ENCODE measurements at places on chromosomes 13 and 19.

DNA sequence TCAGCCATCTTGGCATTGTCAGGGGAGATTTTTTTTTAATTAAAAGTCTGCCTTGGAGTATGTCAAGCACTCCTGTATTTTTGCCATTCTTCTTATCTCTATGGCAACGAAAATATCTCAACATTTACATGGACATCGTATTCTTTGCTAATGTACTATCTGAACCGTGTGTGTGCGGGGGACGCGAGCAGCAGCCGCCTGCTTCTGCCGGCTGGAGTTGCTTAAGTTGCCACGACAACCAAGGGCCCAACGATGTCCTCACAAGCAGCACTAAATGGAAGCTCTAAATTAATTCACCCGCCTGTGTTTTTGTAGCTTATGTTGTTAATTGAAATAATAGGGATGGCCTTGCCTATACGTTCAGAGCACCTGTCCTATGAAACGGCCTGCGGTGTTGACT, 309.5 kb downstream of the TEX29 start:
- no peak for DNase-seq

DNA sequence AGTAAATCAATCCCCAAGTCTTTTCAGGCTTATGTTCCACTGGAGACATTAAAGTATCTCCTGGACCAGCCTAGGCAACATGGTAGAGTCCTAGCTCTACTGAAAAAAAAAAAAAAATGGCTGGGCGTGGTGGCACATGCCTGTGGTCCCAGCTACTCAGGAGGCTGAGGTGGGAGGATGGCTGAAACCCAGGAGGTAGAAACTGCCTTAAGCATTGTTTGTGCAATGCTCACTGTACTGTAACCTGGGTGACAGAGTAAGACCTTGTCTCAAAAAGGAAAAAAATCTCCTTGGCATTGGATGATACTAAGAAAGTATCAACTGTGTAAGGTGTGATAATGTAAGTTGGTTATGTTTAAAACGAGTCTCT, 8.8 kb downstream of the KLK8 start:
- DNase-seq = no peak

- no peak for DNase-seq
Observed at GRCh38 chr19:8445488-8446001, 770 bp downstream of the HNRNPM start.

GRCh38 chr19:47109177-47109540, 4.4 kb downstream of the ZC3H4 start:
- DNase-seq = no peak

DNA sequence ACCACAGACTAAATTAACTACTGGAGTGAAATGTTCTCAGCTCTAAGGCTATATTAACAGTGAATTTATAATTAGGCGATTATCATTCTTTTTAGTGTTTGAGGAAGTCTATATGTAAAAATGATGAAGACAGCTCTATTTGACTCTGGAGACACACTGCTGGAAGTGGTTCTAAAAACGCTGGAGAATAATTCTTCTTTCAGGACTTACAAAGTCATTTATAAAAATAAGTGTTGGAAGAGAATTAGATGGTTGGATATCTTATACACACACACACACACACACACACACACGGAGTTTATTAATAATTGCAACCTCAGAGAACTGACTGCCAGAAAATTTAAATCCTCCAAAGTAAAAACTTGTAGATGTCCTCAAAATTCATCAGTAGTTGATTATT, 1171.3 kb downstream of the EFNB2 start:
- DNase-seq = no peak

- DNase-seq = no peak
Observed at GRCh38 chr13:73138276-73138637, 79.5 kb downstream of the KLF5 start.

DNA sequence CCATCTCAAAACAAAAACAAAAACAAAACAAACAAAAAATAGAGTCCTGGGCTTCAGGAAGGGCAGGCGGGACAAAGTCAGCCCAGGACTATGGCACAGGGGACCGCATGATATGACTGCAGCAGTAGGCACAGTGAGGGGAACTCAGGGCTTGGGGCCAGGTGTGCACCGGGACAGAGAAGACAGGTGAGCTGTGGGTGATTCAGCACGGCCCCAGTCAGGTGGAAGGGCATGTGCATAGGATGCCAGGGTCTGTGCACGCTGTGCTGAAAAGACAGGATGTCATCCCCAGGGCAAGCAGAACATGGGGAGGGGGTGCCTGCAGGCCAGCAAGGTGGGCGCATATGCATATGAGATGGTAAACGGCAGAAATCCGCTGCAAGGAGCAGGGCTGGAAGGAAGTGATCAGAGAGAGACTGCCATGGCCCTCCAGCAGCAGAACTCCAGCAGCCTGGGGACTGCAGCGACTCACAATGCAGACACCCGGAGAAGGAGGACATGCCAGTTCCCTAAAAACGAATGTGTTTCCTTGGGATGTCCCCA, 15.0 kb downstream of the EPS15L1 start:
- no peak for DNase-seq

- DNase-seq = no peak
Observed at GRCh38 chr13:60654415-60654814, 257.4 kb downstream of the TDRD3 start.

DNA sequence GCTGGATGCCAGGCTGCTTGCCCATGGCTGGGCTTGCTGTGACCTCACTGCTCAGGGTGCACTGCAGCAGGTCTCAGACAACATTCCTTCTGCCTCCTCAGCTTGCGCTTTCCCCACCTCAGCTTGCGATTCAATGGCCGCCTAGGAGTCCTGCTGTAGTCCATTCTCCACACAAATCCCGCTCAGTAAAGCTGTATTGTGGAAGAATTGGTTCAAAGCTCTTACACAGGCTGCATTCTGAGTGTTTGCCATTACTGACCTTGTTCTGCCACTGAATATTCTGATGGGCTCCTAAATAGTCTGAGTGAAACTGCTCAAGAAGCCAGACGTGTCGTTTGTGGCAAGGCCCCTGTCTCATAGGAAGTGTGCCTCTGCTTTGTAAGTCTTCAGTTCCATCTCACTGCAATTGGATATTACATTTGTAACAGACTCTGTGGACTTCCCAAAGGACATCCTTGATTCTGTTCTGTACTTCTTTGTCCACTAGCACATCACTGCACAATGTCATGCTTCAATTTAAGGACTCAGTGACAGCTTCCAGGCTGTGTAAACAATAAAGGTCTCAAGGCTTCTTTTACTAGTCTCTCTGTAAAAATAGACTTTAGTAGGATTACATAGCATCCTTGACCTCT, 49.8 kb downstream of the KATNAL1 start:
- DNase-seq = no peak

GRCh38 chr19:16074488-16075365, 1.6 kb upstream of the TPM4 start:
- no peak for DNase-seq

DNA sequence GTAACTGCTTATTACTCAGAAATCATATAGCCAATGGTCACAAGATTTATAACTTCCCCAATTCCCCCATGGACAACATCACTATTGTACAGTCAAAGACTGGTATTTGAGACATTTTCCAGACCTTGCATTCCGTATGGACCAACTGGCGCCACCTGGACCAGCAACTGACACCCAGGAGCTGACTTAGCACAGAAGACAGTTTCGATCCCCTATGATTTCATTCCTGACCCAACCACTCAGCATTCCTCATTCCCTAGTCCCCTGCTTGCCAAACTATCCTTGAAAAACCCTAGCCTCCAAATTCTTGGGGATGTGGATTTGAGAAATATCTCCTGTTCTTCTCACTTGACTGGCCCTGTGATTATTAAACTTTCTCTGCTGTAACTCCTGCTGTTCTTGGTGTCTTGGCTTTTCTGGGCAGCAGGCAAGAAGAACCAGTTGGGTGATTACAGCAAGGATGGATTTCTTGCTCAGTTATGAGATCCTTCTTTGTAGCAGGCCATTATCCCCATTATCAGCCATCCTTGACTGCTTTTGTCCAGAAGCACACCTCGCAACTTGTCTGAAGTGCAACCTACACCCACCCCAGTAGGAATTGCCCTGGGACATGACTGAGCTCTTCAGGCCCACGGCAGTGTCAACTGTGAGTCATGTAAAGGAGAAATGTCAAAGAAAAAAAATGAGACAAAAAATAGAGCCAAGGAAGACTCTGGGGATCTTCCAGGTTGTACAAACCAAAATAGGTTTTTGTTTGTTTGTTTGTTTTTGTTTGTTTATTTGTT, 13.7 kb upstream of the MAP3K10 start:
- no peak for DNase-seq

DNA sequence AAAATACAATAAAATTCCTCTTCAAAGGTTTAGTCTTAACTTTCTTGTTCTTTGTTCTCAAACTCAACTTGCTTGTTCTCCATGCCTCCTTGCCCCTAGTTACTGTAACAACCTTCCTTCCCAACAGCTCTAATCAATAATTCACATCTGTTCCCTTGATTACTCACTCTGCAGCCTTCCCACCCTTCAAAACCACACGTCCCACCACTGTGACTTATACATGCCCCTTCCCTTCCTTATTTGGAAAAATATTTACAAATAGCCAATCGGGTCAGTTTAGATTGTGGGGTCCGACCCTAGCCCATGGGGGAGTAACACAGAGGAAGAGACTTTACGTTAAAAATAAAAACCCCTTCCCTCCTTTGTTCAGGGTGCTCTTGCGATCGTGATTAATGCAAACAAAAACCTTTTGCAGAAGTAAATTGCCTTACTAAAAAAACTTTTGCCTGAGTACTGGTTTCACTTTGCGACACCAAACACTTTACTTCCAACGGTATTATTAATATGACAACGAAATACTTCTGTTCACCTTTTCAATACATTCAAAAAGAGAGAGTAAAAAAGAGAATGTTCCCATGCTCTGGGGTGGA, 512 bp upstream of the ZNF93 start:
- DNase-seq = no peak

DNA sequence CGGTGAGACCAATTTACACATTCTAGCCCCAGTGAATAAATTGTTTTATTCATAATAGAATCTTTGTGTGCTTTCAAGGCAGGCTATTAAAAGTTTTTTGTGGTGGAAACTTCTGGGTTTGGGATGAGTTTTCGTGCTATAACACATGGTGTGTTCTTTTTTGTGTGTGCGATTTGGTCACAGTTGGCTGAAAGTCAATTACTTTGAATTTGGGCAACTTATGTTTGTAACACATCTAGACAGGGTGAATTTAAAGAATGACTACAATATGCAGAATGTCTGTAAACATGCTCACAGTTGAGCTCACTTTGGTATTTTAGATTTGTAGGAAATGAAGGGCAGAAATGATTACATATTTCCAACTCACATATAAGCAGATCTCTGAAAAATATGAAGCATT, 307.1 kb downstream of the OXGR1 start:
- DNase-seq = no peak

DNA sequence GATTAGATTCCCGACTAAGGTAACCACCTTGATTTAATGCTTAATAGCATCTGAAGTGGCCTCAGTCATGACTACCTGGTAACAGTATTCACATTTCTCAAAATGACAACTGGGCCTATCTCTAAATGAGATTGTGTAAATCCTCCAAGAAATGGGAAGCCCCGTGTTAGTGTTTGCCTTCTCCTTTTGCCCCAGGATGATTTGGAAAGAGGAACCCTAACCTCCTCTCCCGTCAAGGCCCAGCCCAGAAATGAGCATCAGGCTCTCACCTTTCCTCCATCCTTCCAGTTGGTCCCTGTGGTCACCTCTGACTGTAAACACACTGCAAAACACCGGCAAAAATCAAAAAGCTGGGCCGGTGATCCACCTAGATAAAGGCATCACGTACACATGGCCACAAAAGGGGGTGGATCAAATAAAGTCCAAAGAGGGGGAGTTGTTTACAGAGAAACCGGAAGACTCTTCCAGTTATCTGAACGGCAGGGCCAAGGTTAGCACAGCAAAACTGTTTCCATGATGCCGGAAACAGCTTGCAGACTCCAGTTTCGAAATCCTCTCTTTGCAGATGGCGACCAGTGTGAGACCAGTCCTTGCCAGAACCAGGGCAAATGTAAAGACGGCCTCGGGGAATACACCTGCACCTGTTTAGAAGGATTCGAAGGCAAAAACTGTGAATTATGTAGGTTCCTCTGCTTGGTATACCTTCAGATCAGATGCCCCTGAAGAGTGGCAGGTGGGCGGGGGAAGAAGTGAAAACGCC, 16.4 kb downstream of the F10 start:
- no peak for DNase-seq

DNA sequence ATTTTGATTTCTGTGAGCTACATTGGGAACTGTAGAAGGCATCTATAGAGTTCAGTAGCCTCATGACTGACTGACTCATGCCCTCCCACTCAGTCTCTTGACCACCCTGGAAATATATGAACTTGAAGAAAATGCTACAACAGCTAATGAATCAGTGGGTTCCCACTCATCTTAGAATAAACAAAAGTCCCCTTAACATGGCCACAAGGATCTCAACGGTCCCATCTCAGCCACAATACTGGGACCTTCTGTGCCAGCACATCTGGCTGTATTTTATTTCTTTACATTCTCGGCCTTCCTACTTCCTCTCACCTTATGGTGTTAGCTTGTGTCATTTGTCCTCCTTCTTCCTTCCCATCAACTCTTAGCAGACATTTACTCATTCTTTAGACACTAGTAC, 619.8 kb downstream of the DCT start:
- no peak for DNase-seq

- no peak for DNase-seq
Observed at GRCh38 chr13:80441968-80442367, 101.0 kb upstream of the SPRY2 start.

GRCh38 chr19:3481241-3482090, 1.1 kb upstream of the SMIM24 start:
- DNase-seq = no peak

GRCh38 chr19:3006075-3006767, 22.9 kb downstream of the TLE2 start:
- DNase-seq = no peak

DNA sequence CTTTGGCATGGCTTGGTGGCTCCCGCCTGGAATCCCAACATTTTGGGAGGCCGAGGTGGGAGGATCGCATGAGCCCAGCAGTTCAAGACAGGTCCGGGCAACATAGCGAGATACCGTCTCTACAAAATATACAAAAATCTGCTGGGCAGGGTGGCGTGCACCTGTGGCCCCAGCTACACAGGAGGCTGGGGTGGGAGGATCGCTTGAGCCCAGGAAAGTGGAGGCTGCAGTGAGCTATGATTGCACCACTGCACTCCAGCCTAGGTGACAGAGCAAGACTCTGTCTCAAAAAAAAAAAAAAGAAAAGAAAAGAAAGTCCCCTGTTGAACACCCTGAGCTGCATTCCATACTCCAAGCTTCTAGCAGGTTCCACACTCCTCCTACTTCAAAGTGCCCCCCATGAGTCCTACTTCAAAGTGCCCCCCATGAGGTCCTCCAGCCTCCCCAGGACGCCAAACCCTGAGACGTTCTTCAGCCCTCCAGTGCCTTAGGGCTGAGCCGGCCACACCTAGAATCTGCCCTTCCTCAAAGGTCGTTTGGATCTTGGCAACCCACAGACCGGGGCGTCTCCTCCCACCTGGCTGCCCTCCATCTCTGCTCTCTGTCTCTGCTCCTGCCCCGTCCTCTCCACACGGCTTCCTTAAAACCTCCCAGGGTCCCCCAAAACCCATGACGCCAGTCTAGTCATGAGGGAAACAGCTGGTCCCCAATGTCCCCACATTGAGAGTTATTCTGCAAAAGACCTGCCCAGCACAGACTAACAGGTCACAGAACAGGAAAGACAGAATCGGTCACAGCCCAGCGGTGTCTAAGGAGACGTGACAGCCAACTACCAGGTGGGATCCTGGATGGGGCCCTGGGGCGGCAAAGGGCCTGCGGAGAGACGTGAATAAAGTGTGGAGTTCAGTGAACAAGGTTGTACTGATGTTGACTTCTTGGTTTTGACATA, 4.8 kb downstream of the TJP3 start:
- no peak for DNase-seq

Data from stimulated activated CD4-positive, alpha-beta T cell treated with anti-CD3 and anti-CD28 coated beads, Interleukin-1b, Interleukin-23, amount 100 ng/mL, for 1 hour (primary cell).